ENCODE measurements at places on chromosomes 5 and 9.

- DNase-seq, result no peak
Measured at GRCh38 chr5:151493665-151494064, 46.3 kb downstream of the SLC36A1 start.

- peak; percentile 95 for DNase-seq
Measured at GRCh38 chr5:134370871-134371833, at the start of gene UBE2B. Gene UBE2B, plus strand, starts transcription at chr5:134371569. Its CDS starts 27 bp downstream, at chr5:134371596.

- peak; percentile 30 for DNase-seq
Measured at GRCh38 chr5:112878760-112879159, 17.7 kb downstream of the SRP19 start.

GRCh38 chr5:158170060-158170459, 311.1 kb upstream of the CLINT1 start:
- DNase-seq, result no peak

DNA sequence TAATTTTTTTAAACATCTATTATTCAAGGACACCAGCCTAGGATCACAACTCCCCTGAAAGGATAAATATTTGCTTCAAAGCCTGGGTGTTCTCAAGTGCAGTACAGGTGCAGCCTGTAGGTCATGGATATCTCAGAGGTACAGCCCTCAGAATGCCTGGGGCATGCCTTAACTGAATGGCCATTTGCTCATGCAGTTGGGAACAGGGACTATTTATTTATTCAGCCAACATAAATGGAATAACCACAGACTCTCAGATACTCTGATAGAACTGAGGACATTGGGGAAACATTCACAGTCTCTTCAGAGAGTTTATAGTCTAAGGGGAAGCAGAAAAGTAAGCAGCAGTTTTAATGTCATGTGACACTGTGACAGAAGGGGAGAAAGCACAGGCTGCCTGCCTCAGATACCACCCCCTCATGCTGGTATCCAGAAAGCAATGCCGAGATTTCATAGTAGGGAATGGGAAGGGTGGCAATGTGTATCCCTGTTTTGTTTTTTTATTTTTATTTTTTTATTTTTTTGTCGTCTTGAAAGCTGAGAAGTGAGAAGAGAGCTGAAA, 112.6 kb downstream of the MACIR start:
- DNase-seq, result no peak

DNA sequence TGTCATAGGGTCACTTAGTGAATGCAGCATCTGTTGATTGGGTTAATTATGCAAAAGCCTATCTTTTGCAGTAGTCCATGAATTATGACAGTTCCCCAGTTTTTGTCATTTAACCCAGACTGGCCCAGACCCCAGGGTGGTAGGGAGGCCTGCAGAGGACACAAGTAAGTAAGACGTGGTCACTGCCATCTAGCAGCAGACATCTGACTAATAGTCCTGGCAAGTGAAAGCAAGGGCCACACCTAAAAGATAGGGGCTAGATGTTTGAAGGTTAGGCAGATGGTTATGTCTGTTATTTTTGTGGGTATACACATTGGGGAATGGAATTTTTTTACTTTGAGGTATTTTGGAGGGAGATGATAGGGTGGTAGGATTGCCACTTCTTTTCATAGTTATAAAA, 48.0 kb downstream of the RAB14 start:
- DNase-seq, result no peak

- no peak for DNase-seq
Measured at GRCh38 chr9:123375469-123376132, 19.6 kb downstream of the CRB2 start.

DNA sequence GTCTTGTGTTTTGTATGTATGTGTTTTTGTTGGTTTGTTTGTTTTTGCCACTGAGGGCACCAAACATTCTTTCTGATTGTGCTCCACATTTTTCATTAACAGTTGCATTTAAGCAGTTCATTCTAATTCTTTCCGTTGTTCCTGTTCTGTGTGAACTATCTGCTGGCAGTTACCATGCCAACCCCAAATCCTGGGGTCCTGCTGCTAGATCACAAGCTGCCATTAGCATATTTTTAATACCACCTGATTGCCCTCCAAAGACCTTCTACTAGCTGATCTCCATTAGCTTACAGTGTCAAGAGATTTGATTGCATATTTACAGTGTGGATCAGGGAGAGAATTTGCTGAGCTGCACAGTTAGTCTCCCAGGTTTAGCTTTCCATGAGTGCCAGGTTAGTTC, 40.6 kb upstream of the STARD4 start:
- DNase-seq, result no peak

DNA sequence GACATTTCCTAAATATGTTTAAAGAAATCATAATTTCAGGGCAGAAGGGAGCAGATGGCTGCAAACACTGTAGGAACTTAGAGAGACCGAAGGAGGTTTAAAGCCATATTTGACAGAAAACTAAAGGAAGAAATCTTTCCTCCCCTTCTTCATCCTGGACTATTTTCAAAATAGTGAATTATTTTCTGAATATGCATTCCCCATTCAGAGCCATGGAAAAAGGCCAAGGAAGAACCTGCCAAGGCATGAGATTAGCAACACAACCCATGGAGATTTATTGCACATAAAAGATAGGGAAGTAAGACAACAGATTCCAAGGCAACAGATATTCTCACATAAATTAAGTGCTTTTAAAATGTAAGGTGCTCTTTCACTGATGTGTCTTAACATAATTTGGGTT, 233.3 kb upstream of the ADAMTS16 start:
- no peak for DNase-seq

DNA sequence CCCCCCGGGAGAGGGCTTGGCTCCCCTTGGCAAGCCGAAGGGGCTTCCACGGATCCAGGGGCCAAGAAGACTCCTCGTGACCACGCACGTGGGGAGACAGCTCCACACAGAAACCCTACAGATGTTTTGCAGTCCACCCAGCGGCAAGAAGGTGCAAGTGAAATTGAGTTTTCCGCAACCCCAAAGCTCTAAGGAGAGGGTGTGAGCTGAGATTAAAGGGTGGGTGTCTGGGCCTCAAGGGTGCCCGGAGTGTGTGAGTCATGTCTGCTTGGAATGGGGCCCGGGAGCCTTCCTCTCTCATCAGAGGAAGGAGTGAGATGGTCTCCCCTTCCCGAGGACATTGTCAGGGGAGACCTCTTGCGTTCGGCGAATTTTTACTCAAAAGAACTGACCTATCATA, 79.1 kb downstream of the OLFM1 start:
- no peak for DNase-seq

- no peak for DNase-seq
Measured at GRCh38 chr5:95701074-95701473, 18.3 kb upstream of the SPATA9 start.

DNA sequence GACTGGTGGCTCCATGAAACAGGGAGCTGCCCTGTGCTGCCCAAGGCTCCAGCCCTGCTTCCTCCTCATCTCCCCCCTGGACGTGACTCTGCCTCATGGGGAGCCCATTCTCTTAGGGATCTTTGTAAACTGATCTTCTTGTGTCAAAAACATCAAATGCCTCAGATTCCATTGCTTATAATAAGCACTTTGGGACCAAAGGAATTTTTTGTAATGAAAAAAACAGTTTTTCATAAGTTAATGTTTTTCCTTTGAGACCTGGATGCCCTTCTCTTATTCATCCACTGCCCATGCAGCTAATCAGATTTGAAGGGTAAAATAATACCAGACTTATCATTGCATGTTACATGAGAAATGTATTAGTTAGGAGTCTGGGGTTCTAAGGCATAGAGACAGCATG, 41.7 kb downstream of the PALM2AKAP2 start:
- no peak for DNase-seq

- DNase-seq, result no peak
Measured at GRCh38 chr5:68727931-68728330, 365.9 kb upstream of the SLC30A5 start.

DNA sequence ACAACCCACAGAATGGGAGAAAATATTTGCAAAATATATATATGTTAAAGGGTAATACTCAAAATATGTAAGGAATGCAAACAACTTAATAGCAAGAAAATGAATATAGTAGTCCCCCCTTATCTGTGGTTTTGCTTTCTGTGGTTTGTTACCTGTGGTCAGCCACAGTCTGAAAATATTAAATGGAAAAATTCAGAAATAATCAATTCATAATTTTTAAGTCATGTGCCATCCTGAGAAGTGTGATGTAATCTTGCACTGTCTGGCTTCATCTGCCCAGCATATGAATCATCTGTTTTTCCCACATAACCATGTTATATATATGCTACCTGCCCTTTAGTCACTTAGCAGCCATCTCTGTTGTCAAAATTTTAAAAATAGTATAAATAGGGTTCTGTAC, 11.7 kb downstream of the CER1 start:
- DNase-seq, result no peak

DNA sequence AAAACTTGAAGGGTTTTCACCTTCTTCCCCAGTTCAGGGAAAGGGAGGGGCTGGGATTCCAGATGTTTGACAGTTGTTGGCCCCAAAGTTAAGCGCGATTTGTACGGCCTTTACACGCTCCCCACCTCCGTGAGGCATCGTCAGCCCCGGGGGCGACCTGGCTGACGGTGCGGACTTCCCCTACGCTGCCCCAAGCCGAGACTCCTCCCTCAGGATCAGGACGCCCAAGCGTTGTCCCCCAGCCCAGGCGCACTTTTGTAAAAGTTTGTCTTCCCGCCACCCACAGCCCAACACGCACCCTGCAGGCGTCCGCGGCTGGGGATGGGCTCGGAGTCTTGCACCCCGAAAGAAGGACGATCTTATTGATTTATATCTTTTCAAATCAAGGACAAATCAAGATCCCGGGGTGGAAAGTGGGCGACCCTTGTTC, 713 bp downstream of the MOB3B start:
- DNase-seq, result no peak

- DNase-seq, result no peak
Measured at GRCh38 chr5:58410441-58410840, 49.4 kb downstream of the PLK2 start.

- DNase-seq, result no peak
Measured at GRCh38 chr5:32090026-32090754, 83.9 kb downstream of the GOLPH3 start.

GRCh38 chr5:132086277-132086794, 12.7 kb downstream of the CSF2 start:
- DNase-seq, result no peak

GRCh38 chr5:1080432-1080831, 31.4 kb downstream of the SLC12A7 start:
- no peak for DNase-seq

DNA sequence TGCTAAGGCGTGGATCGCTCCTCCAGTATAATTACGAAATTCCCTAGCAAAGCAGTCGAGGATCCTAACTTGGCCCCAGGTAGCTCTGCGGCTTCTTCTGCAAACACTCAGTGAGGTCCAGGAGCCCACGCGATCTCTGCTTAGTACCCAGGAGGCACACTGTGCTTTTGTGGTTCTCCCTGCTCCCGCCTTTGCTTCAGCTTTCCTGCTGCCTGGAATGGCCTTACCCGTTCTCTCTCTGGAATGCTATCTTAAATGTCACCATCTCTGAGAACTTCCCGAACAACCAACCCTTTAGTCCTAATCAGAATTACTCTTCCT, 639 bp downstream of the INVS start:
- no peak for DNase-seq

GRCh38 chr9:88441301-88442007, 53.2 kb downstream of the SPIN1 start:
- DNase-seq, result no peak

- no peak for DNase-seq
Measured at GRCh38 chr5:54313311-54314270, 3.2 kb upstream of the ARL15 start.

GRCh38 chr5:89994266-89994665, 415.3 kb downstream of the CETN3 start:
- no peak for DNase-seq

GRCh38 chr5:24732184-24732583, 87.4 kb upstream of the CDH10 start:
- DNase-seq, result no peak

DNA sequence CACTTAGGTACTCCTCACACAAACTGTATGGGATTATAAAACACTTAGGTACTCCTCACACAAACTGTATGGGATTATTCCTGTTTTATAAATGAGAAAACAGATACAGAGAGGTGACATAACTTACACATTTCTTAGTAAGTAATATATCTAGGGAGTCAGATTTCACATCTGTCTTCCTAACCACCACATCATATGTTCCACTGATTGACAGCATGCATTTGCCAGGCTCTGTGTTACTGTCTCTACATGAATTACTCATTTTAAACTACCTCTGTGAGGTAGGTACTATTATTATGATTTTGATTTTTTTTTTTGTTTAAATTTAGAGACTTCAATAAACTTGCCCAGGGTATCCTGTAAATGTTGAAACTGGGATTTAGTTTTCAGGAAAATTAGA, 232.7 kb downstream of the CCDC171 start:
- DNase-seq, result no peak

GRCh38 chr9:113626735-113627495, 163.4 kb downstream of the RGS3 start:
- no peak for DNase-seq

- no peak for DNase-seq
Measured at GRCh38 chr5:4374866-4375265, 765.3 kb upstream of the ADAMTS16 start.

GRCh38 chr5:174307656-174308271, 262.3 kb downstream of the NSG2 start:
- DNase-seq, result no peak

Measured in stimulated activated CD8-positive, alpha-beta memory T cell treated with anti-CD3 and anti-CD28 coated beads, Interleukin-4, amount 100 ng/mL, for 1 hour (primary cell).